ENCODE measurements at places on chromosomes 3 and 15.
A peak's percentile ranks its signal among the peaks of the same experiment; 100 is the strongest.

- no peak for DNase-seq
These were observed 29.0 kb downstream of the VIPR1 start for GRCh38 chr3:42531470-42531869.

DNA sequence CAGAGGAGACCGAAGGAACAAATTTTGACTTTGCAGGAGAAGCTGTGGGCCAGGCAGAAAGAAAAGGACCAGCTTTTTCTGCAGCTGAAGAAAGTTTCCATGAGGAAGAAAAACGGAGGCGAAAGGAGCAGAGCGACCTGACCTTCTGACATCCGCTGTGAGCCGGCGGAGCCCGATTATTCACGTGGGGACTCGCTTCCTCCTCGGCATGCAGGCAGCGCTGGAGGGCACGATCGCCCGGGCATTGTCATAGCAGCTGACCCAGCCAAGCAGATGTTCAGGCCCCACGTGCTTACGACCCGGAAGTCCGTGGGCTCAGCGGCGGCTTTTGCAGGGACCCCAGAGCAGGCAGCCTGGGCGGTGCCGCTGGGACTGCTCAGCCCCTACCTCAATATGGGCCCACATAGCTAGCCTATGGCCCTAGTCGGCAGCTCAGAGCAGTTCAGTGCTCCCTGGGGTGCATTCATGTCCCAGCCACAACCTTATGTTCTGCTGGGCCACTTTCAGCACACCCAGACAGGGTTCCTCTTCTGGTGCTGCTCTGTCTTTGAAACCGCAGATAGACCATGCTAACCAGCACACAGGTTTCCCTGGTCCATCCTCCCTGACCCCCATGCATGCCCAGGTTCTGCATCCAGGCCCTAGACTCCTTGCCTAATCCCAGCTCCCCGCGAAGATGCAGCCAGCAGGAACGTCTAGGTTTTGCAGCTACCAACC lies 10.5 kb upstream of the EIF4A2 start:
- DNase-seq: peak; percentile 46

DNA sequence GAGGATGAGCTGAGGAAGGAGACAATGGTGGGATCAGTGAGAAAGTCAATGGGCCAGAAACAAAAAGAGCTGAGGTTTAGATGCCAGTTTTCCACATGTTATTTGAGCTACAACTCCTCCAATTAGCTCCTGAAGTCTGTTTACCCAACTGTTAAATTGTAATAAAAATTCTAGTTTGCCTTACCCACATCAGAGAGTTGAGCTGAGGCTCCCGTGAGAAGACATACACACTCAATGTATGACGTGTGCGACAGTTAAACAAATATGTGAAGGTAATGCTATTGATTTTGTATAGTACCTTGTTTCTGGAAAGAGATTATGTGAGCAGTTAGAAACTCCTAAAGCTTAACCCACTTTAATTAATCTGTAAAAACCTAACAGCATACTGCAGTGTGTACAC lies 318.1 kb upstream of the GRM7 start:
- DNase-seq: no peak

- DNase-seq: no peak
These were observed 62.9 kb downstream of the OPA1 start for GRCh38 chr3:193655831-193656433.

DNA sequence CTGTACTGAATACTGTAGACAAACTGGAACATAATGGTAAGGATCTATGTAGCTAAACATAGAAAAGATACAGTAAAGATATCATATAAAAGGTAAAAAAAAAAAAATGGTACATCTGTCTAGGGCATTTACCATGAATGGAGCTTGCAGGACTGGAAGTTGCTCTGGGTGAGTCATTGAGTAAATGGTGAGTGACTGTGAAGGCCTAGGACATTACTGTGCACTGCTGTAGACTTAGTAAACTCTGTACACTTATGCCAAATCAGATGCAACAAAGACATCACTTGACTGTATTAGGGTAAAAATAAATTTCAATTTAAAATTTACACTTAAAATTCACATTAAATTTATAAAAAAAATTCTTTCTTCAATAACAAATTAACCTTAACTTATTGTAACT lies 281.3 kb upstream of the LMCD1 start:
- DNase-seq: no peak

DNA sequence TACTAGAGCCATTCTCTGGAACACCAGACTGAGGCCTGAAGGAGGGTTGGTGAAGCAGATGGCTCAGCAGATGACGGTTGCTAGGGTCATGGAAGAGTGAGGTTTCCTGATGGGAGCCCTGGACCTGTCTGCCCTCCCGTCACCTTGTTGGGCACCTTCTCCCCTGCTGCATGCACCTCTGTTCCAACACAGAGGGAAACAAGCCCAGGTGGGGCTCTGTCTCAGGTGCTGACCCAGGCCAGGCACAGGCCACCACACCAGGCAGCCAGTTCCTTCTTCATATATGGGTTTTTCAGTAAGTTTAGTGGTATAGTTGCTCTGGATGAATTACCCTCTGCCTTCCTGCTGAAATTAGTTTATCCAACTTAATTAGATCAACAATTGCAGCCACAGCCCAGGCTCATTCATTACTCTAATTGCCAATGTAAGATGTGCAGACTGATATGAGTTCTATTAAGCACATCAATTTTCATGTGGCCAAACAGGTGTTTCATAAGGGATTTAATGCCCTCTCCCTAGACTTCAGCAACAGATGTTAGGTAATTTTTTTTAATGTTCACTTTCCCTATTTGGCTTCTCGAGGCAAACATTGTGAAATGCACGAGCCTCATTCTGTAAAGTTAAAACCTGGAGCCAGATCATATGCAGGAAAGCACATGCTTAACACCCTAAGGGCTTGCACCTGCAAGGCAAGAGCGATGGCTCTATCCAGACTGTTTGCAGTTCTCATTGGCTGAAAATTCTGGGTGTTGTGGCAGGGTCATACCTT lies 174.8 kb downstream of the CHDH start:
- no peak for DNase-seq

- no peak for DNase-seq
These were observed 532.8 kb downstream of the ZIC1 start for GRCh38 chr3:147941969-147942368.

GRCh38 chr15:101177866-101178265 lies 74.0 kb downstream of the CHSY1 start:
- DNase-seq: no peak

DNA sequence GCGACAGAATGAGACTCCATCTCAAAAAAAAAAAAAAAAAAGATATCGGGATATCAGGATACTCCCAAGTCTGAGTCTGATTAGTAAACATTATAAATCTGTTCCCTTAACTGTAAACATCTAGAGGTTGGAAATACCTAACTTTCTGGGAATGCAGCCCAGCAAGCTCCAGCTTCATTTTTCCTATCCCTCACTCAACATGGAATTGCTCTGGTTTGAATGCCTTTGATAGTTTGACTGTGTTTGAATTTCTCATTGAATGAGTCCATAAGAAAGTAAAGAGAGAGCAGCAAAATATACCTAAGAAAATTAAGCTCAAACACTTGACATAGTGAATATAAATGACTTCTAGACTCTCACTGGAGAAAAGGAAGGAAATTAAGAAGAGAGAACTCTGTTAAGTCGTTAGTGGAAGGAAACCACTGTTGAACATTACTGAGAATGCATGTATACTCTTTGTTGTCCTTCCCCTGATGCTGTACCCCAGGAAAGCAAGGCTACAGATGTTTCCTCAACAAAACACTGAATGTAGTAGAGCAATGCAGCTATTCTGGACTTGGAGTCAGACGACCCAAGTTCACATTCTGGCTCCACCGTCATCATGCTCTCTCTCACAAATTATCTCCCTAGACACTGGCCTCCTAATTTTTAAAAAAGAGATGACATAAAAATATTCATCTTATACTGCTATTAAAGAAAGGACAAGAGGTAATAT lies 62.4 kb downstream of the CD200 start:
- DNase-seq: no peak

DNA sequence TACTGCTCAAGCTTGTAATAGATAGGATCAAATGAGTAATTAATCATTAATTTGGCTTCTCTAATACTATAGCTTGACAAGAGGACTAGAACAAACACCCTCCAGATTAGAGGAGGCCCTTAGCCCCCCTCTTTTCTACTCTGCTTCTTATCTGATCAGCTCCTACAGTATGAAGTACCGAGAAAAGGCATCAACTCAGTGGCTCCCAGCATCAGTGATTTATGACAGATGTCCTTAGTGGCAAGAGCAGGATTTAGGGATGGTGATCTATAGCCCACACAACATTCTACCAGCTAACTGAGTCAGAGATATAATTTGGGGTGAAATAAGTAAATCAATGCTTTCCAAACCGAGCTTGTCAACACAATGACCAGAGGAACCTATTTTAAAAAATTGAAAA lies 541.1 kb downstream of the NLGN1 start:
- DNase-seq: no peak

DNA sequence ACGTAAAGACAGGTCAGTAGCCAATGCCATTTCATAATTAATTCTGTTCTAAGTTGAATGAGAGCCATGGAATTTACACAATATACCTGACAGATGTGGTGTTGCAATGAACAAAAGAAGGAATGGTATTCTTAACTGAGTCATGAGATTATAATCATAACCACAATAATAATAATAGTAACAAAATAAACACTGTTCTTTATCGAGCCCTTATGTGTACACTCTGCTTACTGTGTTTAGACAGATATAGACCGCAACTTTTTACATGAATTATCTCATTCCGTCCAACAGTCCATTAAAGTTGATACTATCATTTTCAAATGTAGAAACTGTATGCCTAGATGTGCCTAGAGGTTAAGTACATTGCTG lies 28.2 kb upstream of the SCAANT1 start:
- DNase-seq: no peak

DNA sequence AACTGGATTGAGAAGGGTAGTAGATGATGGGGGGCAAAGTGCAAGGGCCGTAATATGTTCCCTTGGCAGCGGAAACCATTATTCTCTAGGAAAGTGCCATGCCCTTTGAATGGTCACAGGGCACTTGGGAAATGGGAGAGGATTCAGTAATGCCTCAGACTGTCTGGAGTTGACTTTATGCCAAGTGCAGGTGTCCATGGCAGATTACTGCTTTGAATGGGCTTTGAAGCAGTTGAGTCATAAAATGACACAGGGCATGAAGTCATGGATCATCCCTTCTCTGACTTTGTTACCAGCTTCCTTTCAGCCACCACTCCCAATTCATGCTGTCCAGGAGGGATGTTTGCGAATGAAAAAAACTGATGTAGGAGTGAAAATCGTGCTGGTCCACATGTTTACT lies 20.1 kb downstream of the AADACL2 start:
- DNase-seq: no peak

GRCh38 chr3:132394320-132394719 lies 23.0 kb upstream of the DNAJC13 start:
- no peak for DNase-seq

GRCh38 chr3:20056725-20057611 lies 16.7 kb downstream of the KAT2B start:
- DNase-seq: peak; percentile 49

DNA sequence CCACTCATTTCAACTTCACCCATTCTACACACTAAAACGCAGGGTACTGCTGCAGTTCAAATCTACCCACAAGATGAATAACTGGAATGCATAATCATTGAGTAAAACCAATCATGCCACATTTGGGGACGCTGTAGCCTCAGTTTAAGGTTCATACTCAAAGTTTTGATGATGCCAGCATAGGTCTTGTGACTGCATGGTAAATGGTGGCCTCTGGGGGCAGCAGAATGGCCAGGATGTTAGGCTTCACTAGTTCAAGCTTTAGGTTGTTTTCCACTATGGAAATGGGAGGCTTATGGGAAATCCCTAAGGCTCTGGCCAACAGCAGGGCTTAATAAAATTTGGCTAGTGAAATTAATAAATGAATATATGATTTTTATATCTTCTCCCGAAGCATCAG lies 104.3 kb upstream of the TSC22D2 start:
- no peak for DNase-seq

DNA sequence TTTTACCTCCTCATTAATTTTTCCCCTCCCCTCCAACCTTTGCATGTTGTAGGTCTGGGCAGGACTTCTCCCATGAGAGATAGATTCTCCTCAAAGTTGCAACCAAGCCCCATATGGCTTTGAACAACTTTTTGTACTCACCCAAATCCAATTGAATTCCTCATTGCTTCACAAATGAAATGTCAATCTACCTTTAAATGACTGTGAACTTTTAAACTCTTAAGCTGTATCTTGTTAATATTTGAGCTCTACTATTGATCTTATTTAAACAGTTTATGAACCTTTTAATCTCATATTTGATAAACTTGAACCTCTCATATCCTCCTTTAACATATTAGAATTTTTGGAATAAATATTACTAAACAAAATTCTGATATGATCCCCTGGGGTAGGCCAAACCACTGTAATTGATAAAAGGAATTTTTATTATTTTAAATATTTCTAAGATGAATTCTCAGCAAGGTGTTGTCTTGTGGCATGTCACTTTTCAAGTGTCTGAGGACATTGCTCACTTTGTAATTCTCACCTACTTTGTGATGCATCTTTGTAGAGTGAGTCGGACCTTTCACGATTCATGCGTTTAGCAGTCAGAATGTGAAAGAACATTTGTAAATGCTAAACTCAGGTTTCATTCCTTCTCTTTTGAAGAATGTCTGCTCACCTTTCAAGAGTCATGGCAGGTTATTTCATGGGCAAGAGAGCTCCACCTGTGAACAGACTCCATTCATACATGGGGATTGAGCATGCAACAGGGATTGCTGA lies 23.4 kb upstream of the GREM1 start:
- no peak for DNase-seq

DNA sequence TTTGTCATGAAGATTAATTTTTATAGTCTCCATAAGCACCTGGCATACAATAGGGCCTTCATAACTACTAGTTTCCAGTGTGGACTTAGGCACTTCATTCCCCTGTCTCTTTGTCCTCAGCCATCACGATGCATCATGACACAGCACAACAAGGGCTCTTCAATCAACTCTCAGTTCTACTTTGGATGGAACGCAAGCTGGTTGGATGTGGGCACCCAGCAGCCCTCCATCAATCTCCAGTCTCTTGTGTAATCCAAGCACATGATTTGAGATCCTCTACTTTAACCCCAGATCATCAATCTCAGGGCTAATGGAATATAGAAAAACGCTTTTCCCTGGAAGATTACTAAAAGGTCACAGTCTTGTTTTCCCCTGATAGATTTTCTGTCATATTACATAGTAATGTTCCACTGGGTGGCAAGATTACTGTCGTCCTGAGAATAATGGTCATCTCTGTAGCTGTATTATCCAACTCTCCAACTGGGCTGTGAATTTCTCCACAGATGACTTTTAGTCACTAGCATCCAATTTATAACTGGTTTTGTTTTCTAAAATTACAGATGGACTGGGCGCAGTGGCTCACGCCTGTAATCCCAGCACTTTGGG lies 22.9 kb upstream of the CHRNA7 start:
- DNase-seq: no peak

- no peak for DNase-seq
These were observed 583 bp upstream of the RBSN start for GRCh38 chr3:15099364-15100098.

- peak; percentile 46 for DNase-seq
These were observed 13.9 kb upstream of the HES1 start for GRCh38 chr3:194121891-194122631.

- DNase-seq: no peak
These were observed 570.1 kb upstream of the CBLB start for GRCh38 chr3:106438887-106439286.

Data from hepatocyte (in vitro differentiated cells).